ENCODE measurements at places on chromosomes 5 and 9. TPM values are rescaled to one million over a fixed set of nuclear protein-coding genes. Genes with fewer than 3 reads are reported as not detected.

The FAM193B gene
- 26.3 TPM for total RNA-seq

The AJM1 gene
- 1.3 TPM for total RNA-seq

The FBN2 gene
- total RNA-seq, result 81.6 TPM

The HNRNPAB gene
- 52.8 TPM for total RNA-seq

The FYB1 gene
- not detected for total RNA-seq

The CBY3 gene
- total RNA-seq, result not detected

The ZBED3 gene
- 2.6 TPM for total RNA-seq

The PCDHGA12 gene
- total RNA-seq, result 15.5 TPM

The ZNF484 gene
- 15.1 TPM for total RNA-seq

The SLC46A2 gene
- total RNA-seq, result not detected

The GPX8 gene
- total RNA-seq, result 133 TPM

The MAST4 gene
- 5.8 TPM for total RNA-seq

The RECK gene
- total RNA-seq, result 32.8 TPM

The SPINK4 gene
- not detected for total RNA-seq

The SLC36A3 gene
- not detected for total RNA-seq

The RNF180 gene
- 5.6 TPM for total RNA-seq

The RAD17 gene
- 21.3 TPM for total RNA-seq

The TLX3 gene
- total RNA-seq, result not detected

The ATP6V1G1 gene
- total RNA-seq, result 123 TPM

The RLN2 gene
- 0.43 TPM for total RNA-seq

The GLRA1 gene
- not detected for total RNA-seq

The ARID3C gene
- total RNA-seq, result not detected

The IL13 gene
- not detected for total RNA-seq

The CDK7 gene
- total RNA-seq, result 91.1 TPM

The CDC26 gene
- total RNA-seq, result 35.8 TPM

The PDE8B gene
- 0.64 TPM for total RNA-seq

The PCDHGA6 gene
- total RNA-seq, result 4.7 TPM

The GMCL2 gene
- not detected for total RNA-seq

The NAA35 gene
- 20.9 TPM for total RNA-seq

The CARTPT gene
- not detected for total RNA-seq

The KCNT1 gene
- total RNA-seq, result not detected

The ADGRD2 gene
- total RNA-seq, result not detected

The ACER2 gene
- total RNA-seq, result 0.64 TPM

All from fibroblast of villous mesenchyme (primary cell).